CD4-positive, CD25-positive, alpha-beta regulatory T cell (primary cell): ENCODE measurements at places on chromosomes 5 and 9.
A peak's percentile ranks its signal among the peaks of the same experiment; 100 is the strongest.

- H3K27me3 ChIP-seq, result no peaks in the 10 kb centered on the region
- DNase-seq, result no peak
- no peak overlapping the region for H3K27ac ChIP-seq
- H3K36me3 ChIP-seq, result no peaks in the 10 kb centered on the region
- no peaks in the 10 kb centered on the region for H3K4me1 ChIP-seq
- H3K4me3 ChIP-seq, result no peak overlapping the region
Observed at GRCh38 chr5:15927710-15928380, 251.7 kb downstream of the MARCHF11 start.

DNA sequence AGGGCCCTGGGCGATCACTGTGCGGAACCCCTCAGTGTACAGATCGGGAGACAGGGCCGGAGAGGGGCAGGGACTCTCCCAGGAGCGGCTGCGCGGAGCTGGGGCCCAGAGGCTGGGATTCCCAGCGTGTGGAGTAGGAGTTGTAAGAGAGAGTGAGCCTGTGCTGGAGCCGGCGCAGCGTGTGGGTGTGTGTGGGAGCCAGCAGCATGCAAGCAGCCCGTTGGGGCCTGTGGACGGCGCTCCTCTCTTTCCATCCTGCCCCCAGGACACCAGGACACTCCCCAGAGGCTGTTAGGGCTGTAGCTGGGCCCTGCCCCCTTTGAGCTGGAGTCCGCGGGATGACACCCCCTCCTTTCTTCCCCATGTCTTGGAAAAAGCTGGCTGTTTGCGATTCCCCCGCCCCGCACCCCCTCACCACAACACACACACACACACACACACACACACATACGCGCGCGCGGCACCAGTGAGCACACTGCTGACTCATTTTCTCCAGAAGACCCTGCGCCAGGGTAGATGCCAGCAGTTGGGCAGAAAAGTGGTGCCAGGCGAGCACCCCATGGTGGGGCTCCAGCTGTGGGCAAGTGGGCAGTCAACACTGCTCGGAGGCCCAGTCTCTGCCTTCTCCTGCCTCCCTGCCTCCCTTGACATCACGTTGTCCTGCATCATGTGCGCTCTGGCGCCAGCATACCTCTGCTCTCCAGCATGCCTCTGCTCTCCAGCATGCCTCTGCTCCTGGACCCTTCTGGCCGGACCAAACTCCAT, 1.5 kb downstream of the COL27A1 start:
- H3K4me3 ChIP-seq, result no peak overlapping the region
- no peak overlapping the region for H3K27ac ChIP-seq
- H3K4me1 ChIP-seq, result peaks cover 17% of the 10 kb centered on the region
- peaks cover 8% of the 10 kb centered on the region for H3K27me3 ChIP-seq

GRCh38 chr5:72720205-72720604, 96.3 kb upstream of the TNPO1 start:
- no peaks in the 10 kb centered on the region for H3K4me1 ChIP-seq
- no peak for DNase-seq
- H3K27me3 ChIP-seq, result no peaks in the 10 kb centered on the region
- H3K36me3 ChIP-seq, result no peaks in the 10 kb centered on the region

DNA sequence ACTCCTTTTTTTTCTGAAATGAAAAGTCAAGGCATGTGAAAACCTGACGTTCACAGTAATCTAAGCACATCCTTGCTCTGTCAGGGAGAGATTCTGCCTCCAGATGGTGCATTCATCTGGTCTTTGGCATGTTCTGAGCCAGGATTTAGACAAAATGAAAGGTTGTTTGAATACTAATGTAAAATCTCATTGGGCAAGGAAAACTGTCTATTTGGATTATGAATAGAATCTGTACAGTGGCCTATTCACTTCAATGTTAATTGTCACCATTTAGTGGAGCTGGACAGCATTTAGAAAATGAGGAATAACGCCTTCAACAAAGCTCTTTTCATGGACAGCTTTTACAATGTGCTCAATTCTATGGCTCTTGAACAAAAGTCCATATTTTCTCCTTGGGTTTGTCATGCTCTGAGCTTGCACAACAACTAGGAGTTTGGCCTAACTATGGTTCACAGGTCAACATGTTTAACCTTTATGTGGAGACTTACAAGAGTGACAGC, 28.9 kb downstream of the ARHGEF28 start:
- DNase-seq, result no peak
- no peak overlapping the region for H3K27ac ChIP-seq
- no peaks in the 10 kb centered on the region for H3K27me3 ChIP-seq
- H3K4me3 ChIP-seq, result no peak overlapping the region
- no peaks in the 10 kb centered on the region for H3K36me3 ChIP-seq

DNA sequence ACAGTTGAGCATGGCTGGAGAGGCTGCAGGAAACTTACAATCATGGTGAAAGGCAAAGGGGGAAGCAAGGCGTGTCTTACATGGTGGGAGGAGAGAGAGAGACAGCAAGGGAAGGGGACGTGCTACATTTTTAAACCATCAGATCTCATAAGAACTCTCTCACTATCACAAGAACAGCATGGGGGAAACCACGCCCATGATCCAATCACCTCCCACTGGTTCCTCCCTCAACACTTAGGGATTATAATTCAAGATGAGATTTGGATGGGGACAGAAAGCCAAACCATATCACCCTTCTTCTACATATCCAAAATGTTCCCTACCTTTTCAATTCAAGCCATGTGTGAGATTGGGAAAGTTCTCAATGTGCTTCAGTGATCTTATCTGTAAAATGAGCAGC, 22.9 kb upstream of the GLRX start:
- H3K27me3 ChIP-seq, result peaks cover 4% of the 10 kb centered on the region
- no peaks in the 10 kb centered on the region for H3K36me3 ChIP-seq
- no peak for DNase-seq

- no peak for DNase-seq
- H3K27me3 ChIP-seq, result no peaks in the 10 kb centered on the region
- no peaks in the 10 kb centered on the region for H3K4me1 ChIP-seq
- no peak overlapping the region for H3K4me3 ChIP-seq
- H3K27ac ChIP-seq, result no peak overlapping the region
Observed at GRCh38 chr5:111975133-111975532, 218.1 kb upstream of the NREP start.

DNA sequence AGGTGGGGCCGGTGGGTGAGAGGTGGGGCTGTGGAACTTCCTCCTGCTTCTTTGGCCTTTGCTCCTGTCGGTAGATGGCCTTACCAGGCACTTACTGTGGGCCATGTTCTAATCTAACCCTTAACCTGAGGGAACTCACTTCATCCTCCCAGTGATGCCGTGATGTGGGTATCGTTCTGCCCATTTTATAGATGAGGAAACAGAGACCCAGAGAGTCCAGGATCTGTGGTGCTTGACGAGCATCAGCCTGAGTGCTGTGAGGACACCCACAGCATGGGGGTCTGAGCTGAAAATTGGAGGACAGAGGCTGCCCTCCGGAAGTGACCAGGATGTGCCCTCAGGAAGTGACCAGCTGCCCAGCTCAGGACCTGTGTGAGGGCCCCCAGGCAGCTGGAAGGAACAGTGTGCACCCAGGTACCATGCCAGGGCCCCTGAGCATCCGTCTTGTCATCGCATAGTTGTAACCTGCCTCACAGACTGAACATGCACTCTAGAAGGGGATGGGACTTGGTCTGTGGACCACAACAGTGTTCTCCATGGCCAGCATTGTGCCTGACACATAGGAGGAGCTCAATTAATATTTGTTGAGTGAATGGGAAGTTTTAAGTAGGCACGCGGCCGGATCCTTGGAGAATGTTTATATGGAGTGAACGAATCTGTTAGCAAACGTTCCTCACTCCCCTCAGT, 8.5 kb downstream of the NEK6 start:
- no peaks in the 10 kb centered on the region for H3K36me3 ChIP-seq
- no peak overlapping the region for H3K27ac ChIP-seq
- H3K4me3 ChIP-seq, result no peak overlapping the region
- H3K4me1 ChIP-seq, result no peaks in the 10 kb centered on the region

DNA sequence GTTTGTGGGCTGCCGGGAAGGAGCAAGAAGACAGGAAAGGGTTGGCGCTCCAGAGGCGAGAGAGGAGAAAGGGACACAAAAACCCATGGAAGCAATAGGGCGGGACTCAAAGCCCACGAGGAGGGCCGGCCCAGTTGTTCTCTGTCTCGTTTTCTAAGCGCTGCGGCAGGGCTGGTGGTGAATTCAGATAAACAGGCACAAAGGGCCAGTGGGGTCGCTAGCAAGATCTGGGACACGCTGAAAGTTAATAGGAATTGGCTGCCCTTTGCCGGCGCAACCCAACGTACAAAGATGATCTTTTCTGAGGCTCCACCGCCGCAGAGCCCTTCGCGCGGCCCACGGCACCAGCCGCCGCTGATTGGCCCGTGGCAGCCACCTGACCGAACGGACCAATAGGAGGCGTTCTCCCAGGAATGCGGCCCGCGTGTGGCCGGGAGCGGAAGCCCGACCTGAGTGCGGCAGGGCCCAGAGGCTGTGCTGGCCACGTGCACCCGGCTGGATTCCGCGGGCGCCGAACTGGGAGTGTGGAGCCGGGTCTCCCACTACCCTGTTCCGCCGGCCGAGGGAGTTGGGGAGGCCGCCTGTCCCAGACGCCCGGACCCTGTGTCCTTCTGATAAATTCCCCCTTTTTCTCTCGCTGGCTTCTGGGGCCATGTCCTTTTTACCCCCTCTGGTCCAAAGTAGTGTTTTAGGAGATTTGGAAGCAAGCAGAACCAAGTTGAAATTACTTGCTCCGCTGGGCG, 16.8 kb upstream of the NSD1 start:
- no peaks in the 10 kb centered on the region for H3K27me3 ChIP-seq
- H3K27ac ChIP-seq, result no peak overlapping the region
- H3K4me3 ChIP-seq, result peak overlapping the region; percentile 2
- H3K4me1 ChIP-seq, result peaks cover 12% of the 10 kb centered on the region

DNA sequence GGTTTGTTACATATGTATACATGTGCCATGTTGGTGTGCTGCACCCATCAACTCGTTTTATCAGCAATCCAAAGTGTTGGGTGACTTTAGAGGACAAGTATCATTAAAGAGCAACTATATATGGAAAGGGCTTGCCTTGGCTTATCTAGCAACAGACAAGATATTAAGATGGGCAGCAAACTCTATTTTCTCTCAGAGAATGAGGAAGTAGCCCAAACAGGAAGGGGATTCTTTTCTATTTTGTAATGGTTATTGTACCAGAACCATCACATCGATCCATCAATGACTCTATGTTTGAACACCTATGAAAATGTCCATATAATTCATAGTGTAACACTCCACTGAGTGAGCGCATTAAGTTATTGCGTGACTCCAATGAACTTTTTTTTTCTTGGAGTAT, 260.1 kb upstream of the SLC24A2 start:
- no peaks in the 10 kb centered on the region for H3K27me3 ChIP-seq
- no peak overlapping the region for H3K27ac ChIP-seq
- DNase-seq, result no peak
- no peak overlapping the region for H3K4me3 ChIP-seq
- H3K4me1 ChIP-seq, result no peaks in the 10 kb centered on the region
- H3K36me3 ChIP-seq, result no peaks in the 10 kb centered on the region

DNA sequence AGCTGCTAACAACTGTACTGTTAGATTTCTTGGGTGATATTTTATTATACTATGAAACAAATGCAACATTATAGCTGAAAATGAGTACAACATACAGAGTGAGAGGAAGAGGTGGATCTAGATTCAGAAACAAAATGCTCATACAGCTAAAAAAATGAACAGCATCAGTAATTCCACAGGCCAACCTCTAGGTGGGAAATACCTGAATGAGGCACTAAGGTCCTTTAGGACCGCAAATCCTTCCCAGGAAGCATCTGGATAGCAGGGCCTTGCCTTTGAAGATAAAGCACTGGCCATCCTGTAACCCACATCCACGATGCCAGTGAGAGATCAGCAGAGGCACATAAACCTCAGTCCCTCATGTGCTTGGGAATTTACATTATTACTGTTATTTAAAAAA, 310.8 kb downstream of the YTHDC2 start:
- DNase-seq, result no peak
- H3K4me1 ChIP-seq, result no peaks in the 10 kb centered on the region
- no peak overlapping the region for H3K4me3 ChIP-seq
- H3K36me3 ChIP-seq, result no peaks in the 10 kb centered on the region
- no peaks in the 10 kb centered on the region for H3K27me3 ChIP-seq

- H3K27ac ChIP-seq, result no peak overlapping the region
- H3K36me3 ChIP-seq, result no peaks in the 10 kb centered on the region
- H3K27me3 ChIP-seq, result no peaks in the 10 kb centered on the region
- H3K4me3 ChIP-seq, result no peak overlapping the region
- no peak for DNase-seq
- peaks cover 18% of the 10 kb centered on the region for H3K4me1 ChIP-seq
Observed at GRCh38 chr5:55997742-55998351, 3.1 kb upstream of the IL6ST start.

DNA sequence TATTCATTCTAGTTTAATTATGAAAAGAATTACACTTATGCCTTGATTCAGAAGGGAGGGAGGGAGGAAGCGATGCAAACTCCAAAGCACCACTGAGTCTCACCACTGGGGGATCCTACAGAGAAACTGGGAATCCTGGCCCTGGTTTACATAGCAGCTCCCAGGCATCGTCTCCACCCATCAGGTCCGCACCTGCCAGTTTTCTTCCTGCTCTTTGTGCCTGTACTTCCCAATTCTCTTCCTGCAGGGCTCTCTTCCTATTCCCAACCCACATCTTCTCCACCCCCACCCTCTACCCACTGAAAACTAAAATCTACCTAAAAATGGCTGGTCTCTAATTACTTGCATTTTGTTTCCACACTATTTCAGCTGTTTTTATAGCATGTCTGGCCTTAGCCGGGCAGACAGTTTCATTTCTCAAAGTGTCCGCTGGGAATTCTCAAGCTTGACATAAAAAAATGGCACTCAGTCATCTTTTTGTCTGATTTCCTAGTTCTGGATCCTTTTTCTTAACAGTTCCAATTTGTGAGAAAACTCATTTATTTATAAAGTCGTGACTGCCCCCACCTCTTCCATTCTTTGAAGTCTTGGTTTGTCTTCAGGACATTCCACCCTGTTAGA, 1.6 kb upstream of the TNIP1 start:
- DNase-seq, result no peak
- no peaks in the 10 kb centered on the region for H3K36me3 ChIP-seq
- H3K4me1 ChIP-seq, result peaks cover 89% of the 10 kb centered on the region
- H3K27me3 ChIP-seq, result no peaks in the 10 kb centered on the region
- H3K27ac ChIP-seq, result peak overlapping the region; percentile 98
- H3K4me3 ChIP-seq, result peak overlapping the region; percentile 96

- H3K27ac ChIP-seq, result no peak overlapping the region
- H3K27me3 ChIP-seq, result no peaks in the 10 kb centered on the region
- H3K4me1 ChIP-seq, result peaks cover 24% of the 10 kb centered on the region
- H3K4me3 ChIP-seq, result no peak overlapping the region
Observed at GRCh38 chr5:134651531-134651930, 2.9 kb downstream of the SEC24A start.

GRCh38 chr9:94096819-94097577, 12.7 kb downstream of the PTPDC1 start:
- DNase-seq, result no peak
- H3K27me3 ChIP-seq, result no peaks in the 10 kb centered on the region
- no peak overlapping the region for H3K27ac ChIP-seq
- H3K4me3 ChIP-seq, result no peak overlapping the region
- no peaks in the 10 kb centered on the region for H3K4me1 ChIP-seq
- H3K36me3 ChIP-seq, result no peaks in the 10 kb centered on the region
